Skeletal muscle cell (primary cell): ENCODE measurements at places on chromosomes 3 and 15.

DNA sequence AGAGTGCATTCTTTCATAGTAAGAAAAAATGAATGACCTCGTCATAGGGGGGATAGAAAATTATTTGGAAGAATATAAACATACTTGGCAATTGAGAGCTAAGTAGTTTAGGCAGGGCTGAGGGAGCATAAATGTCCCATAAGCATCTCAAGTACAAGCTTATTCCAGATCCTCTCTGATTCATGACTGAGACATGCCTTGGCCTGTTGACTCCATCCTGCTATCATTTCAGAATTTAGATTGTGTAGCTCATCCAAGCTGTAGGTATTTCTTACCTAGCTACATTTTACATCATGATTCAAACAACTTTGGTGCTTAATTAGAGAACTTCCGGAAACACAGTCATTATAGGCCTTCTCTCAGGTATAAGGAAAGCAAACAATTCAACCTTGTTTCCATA lies 12.3 kb downstream of the POGLUT1 start:
- DNase-seq: no peak

- DNase-seq: peak; percentile 93
These were observed 56.6 kb downstream of the RFTN1 start for GRCh38 chr3:16456784-16457415.

DNA sequence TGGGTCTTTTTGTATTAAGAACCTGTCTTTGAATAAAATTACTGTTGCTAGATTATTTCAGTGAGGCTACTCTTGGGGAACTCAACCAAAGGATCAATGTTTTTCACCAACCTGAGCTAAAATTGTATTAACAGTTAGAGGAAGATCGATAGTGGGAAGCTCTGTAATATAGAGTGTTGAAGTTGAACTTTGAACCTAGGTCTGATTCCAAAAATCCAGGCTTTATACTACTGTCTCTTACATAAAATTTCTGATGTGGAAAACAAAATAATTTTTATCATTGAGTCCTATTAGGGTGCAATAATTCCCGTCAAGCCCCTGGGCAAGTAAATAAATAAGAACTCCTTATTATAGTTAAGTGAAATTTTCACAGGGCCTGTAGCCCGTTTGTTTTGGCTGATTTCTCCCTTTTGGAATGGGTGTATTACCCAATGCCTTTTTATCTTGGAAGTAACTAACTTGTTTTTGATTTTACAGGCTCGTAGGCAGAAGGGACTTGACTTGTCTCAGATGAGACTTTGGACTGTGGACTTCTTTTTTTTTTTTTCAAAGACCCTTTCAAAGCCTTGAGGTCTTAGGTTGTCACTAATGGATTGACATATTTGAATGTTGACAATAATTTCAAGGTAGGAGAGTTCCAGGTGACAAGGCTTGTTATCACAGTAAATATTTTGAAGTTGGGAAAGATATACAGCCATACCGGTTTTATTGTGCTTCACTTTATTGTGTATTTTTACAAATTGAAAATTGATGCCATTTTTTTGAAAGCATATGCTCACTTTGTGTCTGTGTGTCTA lies 276.1 kb downstream of the NFKBIZ start:
- no peak for DNase-seq

DNA sequence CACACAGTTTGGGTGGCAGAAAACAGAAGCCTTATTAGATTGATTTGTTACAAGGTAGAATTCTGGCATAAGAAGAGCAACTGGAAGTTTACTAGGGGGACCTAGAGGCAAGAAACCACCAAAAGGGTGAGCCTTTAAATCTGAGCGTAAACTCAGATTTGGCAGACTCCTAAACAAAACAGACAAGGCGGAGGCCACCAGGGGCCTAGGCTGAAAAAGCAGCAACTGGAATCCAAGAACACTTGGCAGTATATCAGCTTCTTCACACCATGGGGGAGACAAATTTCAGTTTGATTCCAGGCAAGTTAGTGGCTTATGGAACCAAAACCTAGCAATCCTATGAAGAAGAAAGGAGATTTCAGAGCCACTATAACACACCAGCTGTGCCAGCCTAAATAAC lies 220.0 kb downstream of the C3orf38 start:
- no peak for DNase-seq

- DNase-seq: no peak
These were observed 16.1 kb upstream of the IL1RAP start for GRCh38 chr3:190497811-190498210.

DNA sequence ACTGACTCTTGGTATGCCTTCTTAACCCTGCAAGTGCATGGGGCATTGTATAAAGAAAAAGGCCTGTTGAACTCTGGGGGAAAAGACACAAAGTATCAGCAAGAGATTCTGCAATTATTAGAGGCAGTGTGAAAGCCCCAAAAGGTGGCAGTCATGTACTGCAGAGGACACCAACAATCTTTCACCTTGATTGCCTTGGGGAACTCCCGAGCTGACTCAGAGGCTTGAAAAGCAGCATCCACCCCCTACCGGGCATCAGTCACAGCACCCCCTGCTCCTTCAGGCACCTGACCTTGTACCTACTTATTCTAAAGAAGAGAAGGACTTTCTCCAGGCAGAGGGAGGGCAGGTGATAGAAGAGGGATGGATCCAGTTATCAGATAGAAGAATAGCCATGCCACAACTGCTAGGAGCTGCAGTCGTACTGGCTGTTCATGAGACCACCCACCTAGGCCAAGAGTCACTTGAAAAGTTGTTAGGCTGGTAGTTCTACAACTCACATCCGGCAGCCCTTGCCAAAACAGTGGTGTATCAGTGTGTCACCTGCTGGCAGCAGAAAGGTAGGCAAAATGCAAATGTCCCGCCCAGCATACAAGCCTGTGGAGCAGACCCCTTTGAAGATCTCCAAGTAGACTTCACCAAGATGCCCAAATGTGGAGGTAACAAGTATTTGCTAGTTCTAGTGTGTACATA lies 241.6 kb upstream of the CNTN6 start:
- DNase-seq: no peak

DNA sequence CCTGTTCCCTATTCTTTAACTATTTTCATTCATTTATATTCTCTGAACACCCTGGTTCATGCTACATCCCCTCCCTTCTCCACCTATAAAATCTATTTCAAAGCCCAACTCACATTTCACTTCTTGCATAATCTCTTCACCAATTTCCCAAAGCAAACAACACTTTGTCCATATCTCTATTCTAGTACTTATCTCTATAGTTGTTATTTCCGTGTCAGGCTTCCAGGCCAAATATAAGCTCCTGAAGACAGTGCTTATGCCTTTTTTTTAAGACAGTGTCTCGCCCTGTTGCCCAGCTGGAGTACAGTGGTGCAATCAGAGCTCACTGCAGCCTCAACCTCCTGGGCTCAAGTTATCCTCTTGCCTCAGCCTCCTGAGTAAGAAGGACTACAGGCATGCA lies 43.6 kb downstream of the DNAH12 start:
- DNase-seq: no peak

- no peak for DNase-seq
These were observed 11.0 kb downstream of the LIMD1 start for GRCh38 chr3:45605534-45605933.

- peak; percentile 95 for DNase-seq
These were observed at the start of gene STARD9 for GRCh38 chr15:42575188-42576039. Gene STARD9, plus strand, starts transcription at chr15:42575606. Its CDS starts 110 bp downstream, at chr15:42575716.

DNA sequence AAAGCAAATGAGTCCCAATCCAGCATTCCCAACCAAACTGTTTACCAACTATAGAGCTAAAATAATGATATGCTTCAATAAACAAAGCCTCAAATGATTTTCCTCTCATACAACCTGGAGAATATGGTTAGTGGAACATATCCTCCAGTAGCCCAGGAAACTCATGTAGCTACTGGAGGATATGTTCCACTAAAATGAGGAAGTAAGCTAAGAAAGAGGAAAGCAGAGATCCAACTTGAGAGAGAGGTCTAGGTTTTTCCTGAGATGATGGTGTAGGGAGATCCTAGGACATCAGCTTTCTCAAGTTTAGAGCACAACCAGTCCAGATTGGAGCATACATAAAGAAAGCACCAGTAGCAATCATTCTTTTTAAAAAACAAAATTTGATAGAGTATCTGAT lies 44.6 kb upstream of the SLC4A7 start:
- DNase-seq: no peak

DNA sequence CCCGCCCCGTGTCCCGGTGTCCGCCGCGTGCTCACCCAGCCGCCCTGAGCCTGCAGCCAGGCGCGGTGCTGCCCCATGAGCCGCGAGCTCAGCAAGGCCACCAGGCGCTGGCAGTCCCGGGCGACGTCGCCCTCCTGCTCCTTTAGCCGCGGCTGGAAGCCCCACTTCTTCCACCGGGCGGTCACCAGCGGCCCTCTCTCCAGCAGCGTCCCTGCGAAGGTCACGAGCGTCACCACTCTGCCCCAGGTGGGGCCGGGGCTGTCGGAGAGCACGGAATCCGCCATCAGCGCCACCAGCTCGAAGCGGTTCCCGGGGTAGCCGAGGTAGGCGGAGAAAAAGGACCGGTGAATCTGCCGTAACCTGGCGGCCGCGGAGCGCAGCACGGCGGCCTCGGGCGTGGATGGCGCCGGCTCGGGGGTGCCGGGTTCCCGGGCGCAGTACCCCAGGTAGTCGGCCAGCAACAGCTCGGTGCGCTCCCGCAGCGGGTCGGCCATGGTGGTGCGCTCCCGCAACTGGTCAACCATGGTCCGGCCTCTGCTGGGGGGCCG lies 298 bp downstream of the BCL2L10 start:
- no peak for DNase-seq

- DNase-seq: no peak
These were observed 2.8 kb upstream of the SEMA3G start for GRCh38 chr3:52447512-52448355.

GRCh38 chr3:30332196-30333021 lies 274.0 kb upstream of the TGFBR2 start:
- DNase-seq: no peak

DNA sequence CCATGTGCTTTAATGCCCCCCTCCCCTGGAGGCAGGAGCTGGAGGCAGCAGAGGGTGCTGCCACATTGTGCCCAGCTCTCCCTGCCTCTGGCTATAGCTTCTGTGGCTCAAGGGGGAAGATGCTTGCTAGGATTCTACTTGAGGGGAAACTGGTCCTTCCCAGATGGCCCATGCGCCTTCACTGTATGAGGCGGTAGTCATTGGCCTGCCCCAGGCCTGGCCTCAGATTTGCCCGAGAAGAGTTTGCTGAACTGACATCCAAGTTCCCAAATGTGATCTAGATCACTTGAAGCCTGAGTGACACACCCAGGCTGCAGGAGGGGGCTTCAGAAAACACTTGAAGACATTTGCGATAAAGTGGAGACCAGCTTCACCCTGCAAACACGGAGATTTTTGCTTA lies 4.1 kb downstream of the SYNM start:
- no peak for DNase-seq
